Effector memory CD4-positive, alpha-beta T cell (primary cell): ENCODE measurements at places on chromosomes 2 and 18.

- no peak for DNase-seq
These were observed 198.7 kb downstream of the LTBP1 start for GRCh38 chr2:33145459-33145858.

GRCh38 chr2:8389431-8390108, 292.3 kb upstream of the ID2 start:
- no peak for DNase-seq

GRCh38 chr2:200618590-200619021, 32.8 kb downstream of the AOX1 start:
- no peak for DNase-seq

DNA sequence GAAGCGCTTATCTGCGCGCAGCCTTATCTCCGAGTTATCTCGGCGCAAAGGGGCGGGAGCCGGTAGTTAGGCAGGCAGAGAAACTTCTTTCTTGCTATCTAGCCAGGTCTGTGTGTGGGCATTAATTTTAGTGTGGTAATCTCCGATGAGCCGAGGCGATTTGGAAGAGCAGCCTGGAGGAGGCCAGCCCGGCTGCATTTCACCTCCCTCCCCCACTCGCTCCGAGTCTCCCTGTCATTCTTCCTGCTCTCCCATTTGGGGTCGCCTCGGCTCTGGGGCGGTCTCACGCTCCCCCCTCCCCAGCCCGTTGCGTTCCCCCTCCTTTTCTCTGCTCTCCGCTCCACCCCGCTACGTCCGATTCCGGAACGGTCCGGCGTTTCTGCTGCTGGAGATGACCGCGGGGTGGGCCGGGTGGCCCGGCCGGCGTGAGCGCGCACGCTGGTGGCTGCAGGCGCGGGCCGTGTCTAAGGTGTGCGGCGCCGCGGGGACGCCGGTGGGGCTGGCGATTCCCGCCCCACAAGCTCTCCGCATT, 566 bp downstream of the GATA6 start:
- DNase-seq, result no peak

DNA sequence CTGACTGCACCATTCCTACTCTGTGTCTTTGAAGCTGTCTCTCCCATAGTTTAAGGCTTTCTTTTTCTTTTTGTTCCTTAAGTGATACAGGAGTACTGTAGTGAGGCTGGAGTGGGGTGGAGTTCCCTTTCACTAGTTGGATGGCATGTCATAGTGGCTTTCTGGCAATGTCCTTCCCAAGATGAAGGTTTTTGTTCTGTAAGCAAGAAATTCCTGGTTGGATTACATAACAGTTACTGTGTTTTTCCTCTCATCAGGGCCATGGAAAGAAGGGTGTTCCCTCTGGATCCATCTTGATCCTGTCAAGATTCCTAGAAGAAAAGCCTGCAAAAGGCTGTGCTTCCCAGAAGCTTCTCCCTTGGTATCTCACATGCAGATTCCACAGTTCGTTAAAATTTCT, 84.2 kb downstream of the ACKR3 start:
- DNase-seq, result no peak

- DNase-seq, result no peak
These were observed 154.4 kb upstream of the SERTAD2 start for GRCh38 chr2:64808092-64808491.
